ENCODE measurements at places on chromosomes 1 and 21.

- DNase-seq, result no peak
Measured at GRCh38 chr1:4121834-4122512, 221.9 kb upstream of the C1orf174 start.

GRCh38 chr1:83632906-83633305, 366.0 kb downstream of the TTLL7 start:
- DNase-seq, result peak; percentile 10

GRCh38 chr1:26044971-26045721, 772 bp downstream of the SLC30A2 start:
- no peak for DNase-seq

DNA sequence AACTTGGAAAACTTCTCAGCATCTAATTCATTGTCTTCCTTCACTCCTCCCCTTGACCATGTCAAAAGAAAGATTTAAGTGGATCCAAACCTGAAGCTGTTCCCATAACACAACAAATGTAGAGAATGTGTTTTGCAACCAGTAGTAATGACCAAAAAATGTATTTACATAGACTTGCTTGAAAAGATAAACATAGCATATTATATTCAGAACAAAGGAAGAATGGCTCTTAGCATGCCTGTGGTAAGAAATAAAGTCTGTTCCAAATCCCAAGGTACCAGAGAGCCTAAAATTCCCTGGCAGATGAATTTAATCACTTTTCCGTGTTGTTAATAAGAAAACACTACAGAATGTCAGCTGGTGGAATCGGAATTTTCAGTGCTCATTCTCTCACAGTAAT, 36.8 kb downstream of the FMO3 start:
- no peak for DNase-seq

- DNase-seq, result no peak
Measured at GRCh38 chr1:203628201-203629015, 1.8 kb downstream of the ATP2B4 start.

GRCh38 chr1:15408890-15409387, 749 bp upstream of the EFHD2 start:
- DNase-seq, result no peak

DNA sequence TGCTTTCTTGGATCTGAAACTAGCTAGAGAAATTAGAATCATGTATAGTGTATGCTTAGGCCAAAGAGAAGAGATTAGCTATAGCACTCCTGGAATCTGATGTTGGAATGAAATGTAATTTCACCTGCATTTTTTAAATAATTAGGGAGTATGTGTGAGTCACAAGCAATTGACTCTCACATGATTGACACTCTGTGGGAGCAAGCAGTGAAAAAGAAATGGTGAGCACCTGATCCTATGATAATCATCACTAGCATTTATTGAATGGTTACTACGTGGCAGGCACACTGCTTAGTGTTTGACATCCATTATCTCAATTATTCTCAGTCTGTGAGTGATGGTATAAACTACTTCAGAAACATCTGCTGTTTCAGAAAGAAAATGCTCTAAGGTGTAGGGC, 176.6 kb downstream of the NRIP1 start:
- DNase-seq, result no peak

DNA sequence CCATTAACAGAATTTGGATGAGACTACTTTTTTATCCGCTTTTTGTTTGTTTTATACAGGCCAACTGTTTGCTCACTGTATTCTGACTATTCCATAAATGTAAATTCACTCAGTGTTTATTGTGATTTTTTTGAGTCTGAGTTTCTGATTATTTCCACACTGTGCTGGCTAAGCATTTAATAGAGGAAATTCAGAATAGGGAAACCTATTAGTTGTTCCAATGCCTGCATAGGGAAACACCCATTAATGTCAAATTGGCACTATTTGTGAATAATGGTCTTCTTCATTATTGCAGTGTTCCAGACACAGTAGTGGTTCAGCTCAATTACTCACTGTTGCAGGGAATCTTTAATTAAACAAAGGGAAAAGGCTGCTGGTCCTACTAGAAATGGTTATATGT, 174.7 kb upstream of the SGIP1 start:
- DNase-seq, result no peak

DNA sequence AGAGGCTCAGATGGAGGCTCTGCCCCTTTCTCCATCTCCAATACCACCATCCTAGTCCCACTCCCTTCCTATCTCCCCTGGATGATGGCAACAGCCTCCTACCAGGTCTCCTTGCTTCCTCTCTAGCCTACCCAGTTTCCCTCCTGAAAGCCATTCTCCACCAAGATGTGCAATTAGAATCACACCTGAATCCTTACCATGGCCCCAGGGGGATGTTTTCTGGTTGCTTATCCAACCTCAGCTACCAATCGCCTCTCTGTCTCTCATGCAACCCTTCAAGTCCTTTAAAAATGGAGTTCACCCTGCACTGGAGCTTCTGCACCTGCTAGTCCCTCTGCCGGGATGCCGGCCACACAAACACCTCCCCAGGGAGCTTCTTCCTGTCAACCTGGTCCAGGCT, 2.9 kb downstream of the RCAN1 start:
- no peak for DNase-seq

DNA sequence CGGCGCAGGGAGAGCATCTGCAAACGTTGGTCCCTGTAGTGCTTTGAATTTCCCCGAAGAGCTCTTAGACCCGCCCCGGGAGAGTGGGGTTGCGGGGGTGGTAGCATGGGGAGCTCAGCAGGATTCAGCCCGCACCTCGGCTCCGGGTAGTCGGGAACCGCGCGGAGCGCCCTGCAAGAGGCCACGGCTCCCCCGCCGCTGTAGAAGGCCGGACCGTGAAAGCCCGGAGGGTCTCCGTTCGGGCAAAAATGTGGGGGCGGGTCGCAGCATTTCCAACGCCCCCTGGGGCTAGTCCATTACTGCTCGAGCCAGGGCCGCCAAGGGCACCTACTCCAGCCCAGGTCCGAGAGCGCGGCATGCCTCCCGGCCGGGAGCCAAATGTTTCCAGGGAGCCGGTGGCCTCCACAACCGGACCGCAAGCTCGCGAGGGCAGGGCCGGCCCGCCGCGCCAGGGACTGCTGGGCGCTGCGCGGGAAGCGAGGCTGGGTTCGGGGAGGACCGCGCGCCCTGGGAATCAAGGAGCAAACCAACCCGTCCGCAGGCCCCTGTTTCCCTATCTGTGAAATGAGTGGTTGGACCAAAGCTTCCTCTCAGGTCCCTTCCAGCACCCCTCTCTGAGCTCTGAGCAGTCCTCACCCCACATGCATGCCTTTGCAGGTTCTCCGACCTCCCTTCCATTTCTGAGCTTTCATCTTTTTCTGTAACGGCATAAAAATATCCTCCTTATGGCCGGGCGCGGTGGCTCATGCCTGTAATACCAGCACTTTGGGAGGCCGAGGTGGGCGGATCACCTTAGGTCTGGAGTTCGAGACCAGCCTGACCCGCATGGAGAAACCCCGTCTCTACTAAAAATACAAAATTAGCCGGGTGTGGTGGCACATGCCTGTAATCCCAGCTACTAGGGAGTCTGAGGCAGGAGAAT, 775 bp upstream of the TMEM63A start:
- peak; percentile 46 for DNase-seq

DNA sequence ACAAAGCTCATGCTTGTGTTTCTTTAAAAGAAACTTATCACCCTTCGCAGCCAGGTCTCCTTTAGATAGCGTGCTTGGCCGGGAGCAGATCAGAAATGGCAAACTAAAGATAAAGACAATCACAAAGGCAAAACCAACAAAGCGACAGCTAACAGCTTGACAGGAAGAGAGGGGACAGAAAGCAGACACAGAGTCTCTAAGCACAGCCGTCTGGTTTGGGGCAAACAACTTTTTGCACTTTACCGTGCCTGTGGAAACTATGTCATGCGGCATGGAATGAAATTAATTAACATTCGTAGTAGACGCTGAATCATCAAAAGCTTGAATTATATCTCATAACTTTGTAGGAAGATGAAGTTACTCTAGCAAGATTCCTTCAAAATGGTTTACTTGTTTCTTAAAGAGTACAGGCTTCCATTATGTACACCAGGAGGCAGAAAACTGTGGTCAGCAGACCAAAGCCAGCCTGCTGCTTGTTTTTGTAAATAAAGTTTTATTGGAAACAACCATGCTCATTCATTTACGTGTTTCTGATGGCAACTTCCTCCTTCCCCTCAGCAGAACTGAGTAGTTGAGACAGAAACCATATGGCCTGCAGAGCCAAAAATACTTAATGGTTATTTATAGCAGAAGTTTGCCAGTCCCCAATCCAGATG, 183.2 kb downstream of the KIF26B start:
- no peak for DNase-seq

GRCh38 chr1:109659997-109660690, 4.2 kb downstream of the GSTM4 start:
- no peak for DNase-seq

- DNase-seq, result no peak
Measured at GRCh38 chr1:113185463-113186104, 112.6 kb downstream of the LRIG2 start.

DNA sequence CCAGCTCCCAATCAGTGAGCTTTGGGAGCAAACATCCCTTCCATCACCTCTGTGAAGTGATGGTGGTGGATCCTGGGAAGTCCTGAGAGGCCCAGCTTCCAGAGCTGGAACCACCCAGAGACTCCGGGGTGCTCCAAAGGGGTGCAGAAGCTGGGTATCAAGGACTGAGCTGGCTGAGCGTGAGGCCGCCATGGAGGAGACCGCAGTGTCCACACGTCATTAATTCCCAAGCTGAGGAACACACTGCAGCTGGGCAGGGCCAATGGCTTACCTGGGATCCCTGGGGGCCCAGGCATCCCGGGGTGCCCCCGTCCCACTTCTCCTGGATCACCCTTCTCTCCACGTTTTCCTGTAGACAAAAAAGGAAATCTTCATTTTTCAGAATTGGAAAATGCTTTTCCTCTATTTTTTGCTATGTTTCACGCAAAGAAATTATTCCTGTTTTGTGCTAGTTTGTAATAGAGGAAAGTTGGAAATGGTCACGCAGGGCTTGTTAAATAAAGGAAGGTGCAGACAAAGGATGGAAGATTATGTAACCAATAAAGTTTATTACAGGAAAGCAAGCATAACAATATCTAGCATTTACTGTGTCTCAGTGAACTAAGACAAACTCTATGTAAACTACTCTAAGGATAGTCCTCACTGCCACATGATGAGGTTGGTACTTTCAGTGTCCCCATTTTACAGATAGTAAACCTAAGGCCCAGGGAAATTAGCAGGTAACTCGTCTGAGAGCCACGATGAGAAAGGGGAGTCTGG, 15.4 kb downstream of the COL9A2 start:
- DNase-seq, result no peak

DNA sequence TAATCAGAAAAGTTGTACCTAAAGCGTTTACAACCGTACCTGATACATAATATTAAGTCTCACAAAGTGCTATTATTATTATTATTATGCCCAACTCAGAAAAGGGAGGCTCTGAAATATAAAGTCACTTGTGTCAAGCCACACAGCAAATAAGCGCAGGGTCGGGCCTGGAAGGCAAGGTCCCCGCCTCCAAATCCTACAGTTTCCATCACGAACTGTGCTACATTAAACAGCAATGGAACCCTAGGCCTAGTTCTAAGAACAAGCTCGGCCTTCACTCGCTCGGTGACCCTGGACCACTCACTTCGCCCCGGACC, 549 bp downstream of the PARS2 start:
- DNase-seq, result no peak

- DNase-seq, result no peak
Measured at GRCh38 chr1:145995148-145995881, 1.1 kb downstream of the TXNIP start.

DNA sequence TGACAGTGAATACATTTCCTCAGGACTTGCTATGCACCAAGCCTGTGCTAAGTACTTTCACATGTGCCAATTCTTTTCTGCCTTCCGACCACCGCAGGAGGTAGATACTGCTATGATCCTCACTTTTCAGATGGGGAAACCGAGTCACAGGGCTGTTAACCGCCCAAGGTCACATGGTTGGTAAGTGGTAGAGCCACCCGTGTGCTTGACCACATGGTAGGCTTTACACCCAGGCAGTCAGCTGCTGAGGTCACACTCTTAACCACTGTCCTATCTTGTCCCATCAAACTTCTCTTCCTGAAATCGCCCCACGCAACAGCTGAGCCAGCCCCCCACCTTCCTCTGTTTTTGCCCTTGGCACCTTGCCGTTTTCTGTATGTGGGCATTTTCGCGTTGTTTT, 31.0 kb upstream of the SDHB start:
- DNase-seq, result no peak

GRCh38 chr1:2260917-2261316, 32.8 kb downstream of the SKI start:
- no peak for DNase-seq

- no peak for DNase-seq
Measured at GRCh38 chr1:178634445-178634844, 90.6 kb upstream of the RALGPS2 start.

GRCh38 chr1:1024771-1025699, 5.1 kb downstream of the AGRN start:
- no peak for DNase-seq

- no peak for DNase-seq
Measured at GRCh38 chr1:178262120-178262500, 168.2 kb downstream of the RASAL2 start.

DNA sequence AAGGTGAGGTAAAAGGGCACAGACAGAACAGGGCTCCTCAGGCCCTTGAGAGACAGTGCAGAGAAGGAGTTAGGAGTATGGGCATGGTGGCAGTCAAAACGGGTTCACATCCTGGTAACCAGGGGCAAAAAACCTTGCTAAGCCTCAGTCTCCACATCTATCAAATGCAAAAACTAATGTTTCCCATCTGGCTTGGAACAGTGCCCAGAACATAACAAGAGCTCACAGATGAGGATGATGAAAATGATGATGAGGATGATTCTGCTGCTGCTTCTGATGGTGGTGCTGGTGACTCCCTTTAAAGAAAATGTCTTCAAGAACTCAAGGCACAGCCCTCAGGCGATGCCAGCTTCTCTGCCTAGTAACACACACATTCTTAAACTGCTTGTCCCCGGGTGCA, 24.1 kb downstream of the HHIPL2 start:
- DNase-seq, result no peak

- DNase-seq, result no peak
Measured at GRCh38 chr1:9317591-9318417, 25.1 kb downstream of the SPSB1 start.

DNA sequence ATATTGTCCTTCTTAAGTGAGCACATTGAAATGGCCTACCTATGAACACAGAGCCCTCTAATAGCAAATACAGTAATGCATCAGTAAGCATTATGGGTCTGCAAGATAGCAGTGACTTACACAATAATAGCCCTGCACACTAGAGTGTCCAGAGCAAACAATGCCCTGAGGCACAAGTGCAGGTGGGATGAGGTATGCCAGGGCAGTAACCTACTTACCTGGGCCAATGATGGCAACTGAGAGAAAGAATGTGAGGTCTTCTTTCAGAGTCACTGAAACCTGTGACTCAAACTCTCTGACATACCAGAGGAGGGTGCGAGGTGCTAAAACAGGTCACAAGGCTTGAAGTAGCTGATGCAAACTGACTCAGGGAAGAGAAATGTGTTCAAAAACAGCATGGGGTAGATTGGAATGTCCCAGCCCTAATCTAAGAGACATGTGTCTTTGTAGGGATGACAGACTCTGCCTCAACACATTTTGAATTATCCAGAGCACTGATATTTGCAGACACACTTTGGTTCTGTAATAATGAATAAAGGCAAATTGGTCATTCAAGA, 168.5 kb upstream of the RUNX1 start:
- peak; percentile 19 for DNase-seq

Data from stimulated activated naive CD4-positive, alpha-beta T cell treated with Interleukin-2 at 50 U/mL for 16 hours (primary cell).